ENCODE measurements at places on chromosomes 16 and 17.

GRCh38 chr17:16484445-16485175 is 7.4 kb downstream of the LRRC75A start:
- DNase-seq: no peak

DNA sequence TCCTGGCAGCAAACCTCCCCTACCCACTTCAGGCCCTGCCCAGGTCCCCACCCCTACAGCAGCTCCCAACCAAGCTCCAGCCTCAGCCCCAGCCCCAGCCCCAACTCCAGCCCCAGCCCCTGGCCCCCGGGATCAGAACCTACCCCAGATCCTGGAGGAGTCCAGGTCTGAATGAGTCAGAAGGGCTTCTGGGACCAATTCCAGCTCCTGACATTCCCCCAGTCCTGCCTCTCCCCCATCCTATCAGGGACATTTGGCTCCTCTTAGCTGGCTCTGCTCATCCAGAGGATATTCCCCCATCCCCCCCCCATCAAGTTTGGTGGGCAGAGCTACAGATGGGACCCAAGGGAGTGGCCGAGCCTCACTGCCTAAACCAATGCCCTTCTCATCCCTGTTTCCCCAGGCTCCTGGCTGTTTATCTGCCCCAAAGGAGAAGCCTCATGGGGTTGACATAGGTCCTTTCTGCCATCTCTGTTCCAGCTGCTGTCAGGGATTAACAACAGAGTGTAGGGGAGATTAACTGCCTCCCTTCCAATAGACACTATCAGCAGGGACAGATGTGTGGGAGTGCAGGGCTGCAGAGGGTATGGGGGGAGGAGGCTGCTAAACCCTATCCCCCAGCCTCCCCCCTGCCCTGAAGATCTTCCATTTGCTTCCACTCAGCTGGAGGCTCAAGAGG is 16.5 kb downstream of the CNTNAP1 start:
- no peak for DNase-seq

DNA sequence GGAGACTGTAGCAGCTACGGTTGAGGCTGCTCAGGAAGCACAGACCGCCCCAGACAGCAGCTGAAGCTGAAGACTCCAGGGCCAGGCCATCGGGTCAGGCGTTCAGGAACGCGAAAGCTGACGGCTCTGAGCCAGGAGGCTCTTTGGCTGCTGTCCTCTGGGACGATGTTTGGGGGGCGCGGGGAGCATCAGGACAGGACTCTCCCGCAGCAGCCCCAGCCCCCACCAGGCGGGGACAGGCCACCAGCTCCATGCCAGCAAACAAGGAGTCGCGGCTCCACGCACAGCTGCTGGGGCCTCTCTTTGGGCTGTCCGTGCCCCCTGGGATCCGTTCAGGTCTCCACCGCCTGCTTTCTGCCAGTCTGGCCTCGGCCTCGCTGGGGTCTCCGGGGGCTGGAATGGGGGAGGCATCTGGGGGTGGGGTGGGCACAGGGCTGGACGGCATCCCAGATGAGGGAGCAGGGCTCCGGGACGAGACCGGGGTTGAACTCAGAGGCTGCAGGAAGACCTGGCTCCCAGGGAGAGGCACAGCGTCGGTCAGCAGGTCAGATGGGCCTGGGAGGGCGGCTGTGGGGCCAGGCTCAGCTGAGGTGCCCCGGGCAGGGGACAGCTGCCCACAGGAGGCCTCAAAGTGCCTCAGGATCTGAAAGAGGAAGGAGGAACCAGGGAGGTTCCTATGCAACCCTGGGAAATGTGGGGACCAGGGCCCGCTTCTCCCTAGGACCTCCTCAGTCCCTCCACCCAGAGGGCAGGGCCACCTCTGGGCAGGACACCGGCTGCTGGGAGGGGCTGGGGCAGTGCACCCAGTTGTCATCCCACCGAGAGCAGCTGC is 6.3 kb upstream of the CEP131 start:
- DNase-seq: no peak

- DNase-seq: no peak
These were observed 111.8 kb upstream of the NOG start for GRCh38 chr17:56481659-56482058.

Data from suppressor macrophage treated with lipopolysaccharide for 1 hour (primary cell).